ENCODE measurements at places on chromosomes 5 and 9.

GRCh38 chr9:135307300-135307699 lies 172.3 kb upstream of the PPP1R26 start:
- no peak for DNase-seq

DNA sequence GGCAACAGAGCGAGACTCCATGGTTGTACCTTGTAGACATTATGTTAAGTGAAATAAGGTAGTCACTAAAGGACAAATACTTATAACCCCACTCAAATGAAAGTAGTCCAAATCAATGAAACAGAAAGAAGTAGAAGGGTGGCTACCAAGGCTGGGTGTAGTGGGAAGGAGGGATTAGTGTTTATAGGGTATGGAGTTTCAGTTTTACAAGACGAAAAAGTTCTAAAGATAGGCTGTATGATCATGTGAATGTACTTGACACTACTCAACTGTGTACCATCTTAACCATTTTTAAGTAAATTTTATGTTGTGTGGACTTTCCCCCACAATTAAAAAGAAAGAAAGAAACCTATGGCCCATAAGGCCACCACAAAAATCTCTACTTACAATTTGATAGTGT lies 32.2 kb downstream of the ALDH7A1 start:
- no peak for DNase-seq

DNA sequence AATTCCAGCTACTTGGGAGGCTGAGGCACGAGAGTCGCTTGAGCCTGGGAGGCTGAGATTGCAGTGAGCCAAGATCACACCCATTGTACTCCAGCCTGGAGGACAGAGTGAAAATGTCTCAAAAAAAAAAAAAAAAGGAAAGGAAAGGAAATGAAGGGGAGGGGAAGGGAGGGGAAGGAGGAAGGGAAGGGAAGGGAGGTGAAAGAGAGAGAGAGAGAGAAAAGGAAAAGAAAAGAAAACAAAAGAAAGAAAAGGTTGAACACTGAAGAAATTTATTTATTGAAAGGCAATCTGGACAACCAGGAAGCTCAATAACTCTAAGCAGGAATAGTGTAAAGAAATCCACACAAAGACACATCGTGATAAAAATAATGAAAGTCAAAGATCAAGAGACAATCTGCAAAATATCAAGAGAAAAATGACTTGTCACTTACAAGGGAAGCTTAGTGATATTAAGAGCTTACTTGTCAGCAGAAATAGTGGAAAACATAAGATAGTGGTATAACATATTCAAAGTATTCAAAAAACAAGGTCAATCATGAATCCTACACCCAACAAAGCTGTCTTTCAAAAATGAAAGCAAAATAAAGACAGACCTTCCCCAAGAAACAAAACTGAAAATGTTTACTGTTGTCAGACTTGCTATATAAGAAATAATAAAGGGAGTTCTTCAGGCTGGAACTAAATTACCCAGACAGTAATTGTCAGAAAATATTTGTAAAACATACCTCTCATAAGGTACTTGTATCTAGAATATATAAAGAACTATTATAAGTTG lies 10.9 kb upstream of the RIMOC1 start:
- no peak for DNase-seq

GRCh38 chr9:7149258-7149657 lies 391.5 kb downstream of the KDM4C start:
- no peak for DNase-seq

DNA sequence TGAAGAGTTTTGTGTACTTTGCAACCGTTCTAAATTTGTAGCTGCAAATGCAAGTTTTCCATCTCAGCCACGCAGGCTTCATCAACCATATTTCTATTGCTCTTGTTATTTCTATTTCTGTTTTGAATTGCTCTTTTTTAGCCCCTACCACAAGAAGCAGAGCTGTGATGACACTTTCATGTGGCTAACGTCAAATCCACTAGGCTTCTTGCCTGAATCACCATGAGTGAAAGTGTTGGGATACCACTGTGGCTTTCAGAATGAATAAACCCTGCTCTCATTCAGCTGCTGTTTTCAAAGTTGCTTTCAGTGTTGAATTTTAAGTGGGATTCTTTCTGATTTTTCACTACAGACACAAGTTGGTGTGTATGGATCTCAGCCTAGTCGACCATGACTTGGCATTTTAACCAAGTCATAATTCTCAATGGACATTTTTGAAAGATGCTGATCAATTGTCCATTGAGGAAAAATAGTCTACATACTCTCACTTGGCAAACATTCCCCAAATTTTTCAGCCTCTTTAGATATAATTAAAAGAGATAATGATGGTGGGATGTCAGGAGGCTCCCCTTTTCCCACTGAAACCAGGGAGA lies 41.0 kb upstream of the MTAP start:
- DNase-seq: no peak

DNA sequence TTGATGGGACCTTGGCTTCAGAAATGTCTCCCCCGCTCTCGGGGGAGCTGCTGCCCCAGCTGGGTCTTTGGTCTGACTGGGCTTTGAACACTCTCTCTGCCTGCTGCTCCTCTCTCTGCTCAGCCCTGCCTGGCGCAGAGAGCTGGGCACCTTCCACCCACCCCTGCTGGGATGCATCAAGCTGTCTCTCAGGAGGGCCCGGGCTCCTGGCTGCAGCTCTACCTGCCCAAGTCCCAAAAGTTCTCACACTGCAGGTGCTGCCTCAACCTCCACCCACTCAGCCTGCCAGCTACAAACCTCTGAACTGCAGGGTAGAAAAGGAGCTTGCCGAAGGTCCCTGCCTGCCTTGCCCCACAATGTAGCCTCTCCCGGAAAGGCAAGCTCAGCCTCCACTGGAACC lies 36.7 kb downstream of the IRX2 start:
- DNase-seq: no peak

DNA sequence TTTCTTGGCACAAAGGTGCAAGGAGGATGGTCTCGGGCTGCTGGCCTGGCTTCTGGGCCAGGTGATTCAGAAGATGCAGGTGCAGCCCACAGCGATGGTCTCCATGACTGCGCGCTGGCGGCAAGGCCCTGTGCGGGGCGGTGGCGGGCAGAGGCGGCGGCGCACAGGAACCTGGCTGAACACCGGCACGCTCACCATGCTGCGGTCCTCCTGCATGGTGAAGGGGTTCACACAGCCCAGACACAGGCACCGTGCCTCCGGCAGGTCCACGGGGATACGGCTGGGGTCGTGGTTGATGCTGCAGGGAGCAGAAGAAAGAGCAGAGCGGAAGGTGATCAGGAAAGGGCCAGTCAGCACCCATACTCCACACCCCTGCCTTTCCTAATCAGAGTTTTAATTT lies 4.8 kb downstream of the IL17B start:
- no peak for DNase-seq

DNA sequence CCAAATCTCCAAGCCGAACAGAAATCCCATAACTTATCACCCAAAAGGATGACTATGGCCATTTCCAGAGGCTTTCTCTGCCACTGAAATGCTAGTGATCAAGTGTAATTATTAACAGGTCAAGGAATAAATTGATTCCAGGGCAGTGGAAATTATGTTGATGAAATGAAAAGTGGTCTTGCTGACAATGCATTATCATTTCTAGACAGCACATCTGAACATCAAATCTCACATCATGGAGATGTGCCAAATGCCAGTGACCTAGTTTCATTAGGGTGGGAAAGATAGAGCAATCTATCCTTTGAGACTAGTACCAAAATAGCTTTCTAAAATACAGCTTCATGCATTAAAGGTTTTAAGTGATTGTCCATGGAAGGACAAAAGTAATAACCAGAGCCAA lies 86.1 kb downstream of the AUH start:
- DNase-seq: no peak

- DNase-seq: no peak
These were observed 180.1 kb downstream of the CACNA1B start for GRCh38 chr9:138057726-138058125.
